Glutamatergic neuron (in vitro differentiated cells): ENCODE measurements at places on chromosomes 12 and 14. TPM values are rescaled to one million over a fixed set of nuclear protein-coding genes. Genes with fewer than 3 reads are reported as not detected.

DNA sequence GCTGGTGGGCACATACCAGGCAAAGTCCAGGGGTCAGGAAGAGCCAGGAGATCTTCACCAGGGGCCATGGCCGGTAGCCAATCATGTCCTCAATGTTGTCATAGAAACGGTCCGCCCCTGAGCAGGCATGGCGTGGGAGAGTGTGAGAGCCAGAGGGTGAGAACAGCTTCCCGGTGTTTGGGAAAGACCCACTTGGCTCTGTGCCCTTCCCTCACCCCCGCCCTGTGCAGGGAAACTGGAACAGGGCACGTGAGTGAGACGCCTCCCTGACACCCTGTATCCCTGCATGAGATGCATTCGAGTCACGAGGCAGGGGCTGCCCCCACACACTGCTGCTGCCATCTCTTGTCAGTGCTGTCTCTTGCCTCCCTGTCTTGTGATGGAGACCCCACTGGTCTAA is 20.7 kb downstream of the SLC6A12 start:
- no peak for DNase-seq
- H3K27ac ChIP-seq: no peak overlapping the region
- H3K27me3 ChIP-seq: peaks cover 18% of the 10 kb centered on the region
- H3K4me3 ChIP-seq: no peak overlapping the region
- H3K36me3 ChIP-seq: no peaks in the 10 kb centered on the region
- peaks cover 11% of the 10 kb centered on the region for H3K4me1 ChIP-seq

- H3K36me3 ChIP-seq: peaks cover 5% of the 10 kb centered on the region
- peaks cover 50% of the 10 kb centered on the region for H3K4me1 ChIP-seq
- no peak overlapping the region for H3K27ac ChIP-seq
- no peak overlapping the region for H3K4me3 ChIP-seq
Observed at GRCh38 chr12:3133405-3133783, 56.2 kb downstream of the TSPAN9 start.

DNA sequence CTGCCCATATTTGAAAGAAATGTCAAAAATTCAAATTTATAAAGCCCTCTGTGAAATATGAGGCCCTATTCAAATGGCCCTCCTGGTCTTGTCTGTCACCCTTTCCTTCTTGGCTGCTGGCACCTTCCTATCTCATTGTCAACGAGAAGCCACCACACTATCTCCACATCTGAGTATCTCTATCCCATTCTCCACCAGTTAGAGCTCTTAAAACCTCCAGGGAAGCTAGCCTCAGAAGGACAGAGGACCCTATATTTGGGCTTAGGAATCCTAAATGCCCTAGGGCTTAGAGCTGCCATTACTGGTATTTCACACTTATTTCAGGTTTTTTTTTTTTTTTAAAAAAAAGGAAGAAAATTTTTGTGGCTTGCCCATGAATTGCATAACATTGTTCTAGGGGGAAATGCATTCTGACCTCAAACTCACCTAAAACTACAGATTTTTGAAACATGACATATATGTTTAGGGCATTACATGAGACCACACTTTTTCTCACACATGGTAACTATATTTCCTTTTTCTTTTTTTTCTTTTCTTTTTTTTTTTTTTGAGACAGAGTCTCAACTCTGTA is 25.0 kb downstream of the SLC25A21 start:
- no peaks in the 10 kb centered on the region for H3K4me1 ChIP-seq
- H3K36me3 ChIP-seq: no peaks in the 10 kb centered on the region
- DNase-seq: no peak
- no peak overlapping the region for H3K4me3 ChIP-seq
- H3K27ac ChIP-seq: no peak overlapping the region
- H3K27me3 ChIP-seq: no peaks in the 10 kb centered on the region

- peaks cover 3% of the 10 kb centered on the region for H3K27me3 ChIP-seq
- H3K27ac ChIP-seq: no peak overlapping the region
- no peaks in the 10 kb centered on the region for H3K4me1 ChIP-seq
Observed at GRCh38 chr14:30287579-30288445, 271.1 kb upstream of the G2E3 start.

DNA sequence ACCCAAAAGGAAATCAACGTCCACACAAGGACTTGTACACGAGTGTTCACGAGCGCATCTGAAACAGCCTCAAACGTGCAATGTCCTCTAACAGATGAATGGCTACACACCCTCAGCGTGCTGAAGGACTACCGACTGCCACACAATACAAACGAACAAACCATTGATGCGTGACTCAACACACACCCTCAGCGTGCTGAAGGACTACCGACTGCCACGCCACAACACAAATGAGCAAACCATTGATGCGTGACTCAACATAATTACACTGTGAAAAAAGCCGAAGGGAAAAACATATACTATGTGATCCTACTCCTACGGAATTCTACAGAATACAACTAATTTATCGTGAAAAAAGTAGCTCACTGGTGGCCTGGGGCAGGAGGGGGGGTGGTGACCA is 25.1 kb upstream of the BTBD6 start:
- peaks cover 7% of the 10 kb centered on the region for H3K4me1 ChIP-seq
- peaks cover 7% of the 10 kb centered on the region for H3K27me3 ChIP-seq
- no peak overlapping the region for H3K4me3 ChIP-seq
- no peak for DNase-seq
- H3K27ac ChIP-seq: no peak overlapping the region
- H3K36me3 ChIP-seq: peaks cover 7% of the 10 kb centered on the region

SLC2A3 gene
- 291 TPM for total RNA-seq

GNB3 gene
- total RNA-seq: 45.7 TPM

GRCh38 chr12:25501549-25501948 is 51.5 kb downstream of the LMNTD1 start:
- H3K4me1 ChIP-seq: no peaks in the 10 kb centered on the region
- no peaks in the 10 kb centered on the region for H3K36me3 ChIP-seq
- no peak overlapping the region for H3K27ac ChIP-seq
- H3K4me3 ChIP-seq: no peak overlapping the region
- no peak for DNase-seq

GRCh38 chr14:40581264-40581663 is 1025.4 kb upstream of the LRFN5 start:
- H3K27ac ChIP-seq: no peak overlapping the region
- H3K36me3 ChIP-seq: no peaks in the 10 kb centered on the region
- DNase-seq: no peak
- no peak overlapping the region for H3K4me3 ChIP-seq
- H3K4me1 ChIP-seq: no peaks in the 10 kb centered on the region

DNA sequence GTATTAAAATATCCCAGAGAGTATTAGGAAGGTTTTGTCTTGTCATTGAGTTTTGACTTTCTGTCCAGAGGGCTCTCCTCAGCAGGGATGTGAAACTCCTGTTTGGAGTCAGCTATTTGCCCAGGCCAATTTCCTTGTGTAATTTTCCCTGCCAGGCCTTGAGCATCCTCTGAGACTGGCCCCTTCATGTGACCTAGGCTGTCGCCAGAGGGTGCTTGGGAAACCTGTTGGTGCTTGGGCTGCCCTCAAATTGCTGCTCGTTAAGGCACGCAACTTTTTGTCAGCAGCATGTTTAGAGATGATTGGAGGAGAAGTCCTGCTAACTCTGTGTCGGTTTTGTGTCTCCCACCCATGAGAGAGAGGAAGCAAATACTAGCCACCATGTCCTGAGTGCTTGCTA is 39.1 kb downstream of the IQSEC3 start:
- peaks cover 45% of the 10 kb centered on the region for H3K4me1 ChIP-seq
- H3K4me3 ChIP-seq: peak overlapping the region; percentile 52
- H3K36me3 ChIP-seq: peaks cover 4% of the 10 kb centered on the region

ZNF641 gene
- total RNA-seq: 21.7 TPM

- H3K4me1 ChIP-seq: peaks cover 21% of the 10 kb centered on the region
- DNase-seq: no peak
- H3K36me3 ChIP-seq: no peaks in the 10 kb centered on the region
- peaks cover 12% of the 10 kb centered on the region for H3K27me3 ChIP-seq
- no peak overlapping the region for H3K4me3 ChIP-seq
Observed at GRCh38 chr12:96073346-96074330, 38.3 kb upstream of the LTA4H start.

DNA sequence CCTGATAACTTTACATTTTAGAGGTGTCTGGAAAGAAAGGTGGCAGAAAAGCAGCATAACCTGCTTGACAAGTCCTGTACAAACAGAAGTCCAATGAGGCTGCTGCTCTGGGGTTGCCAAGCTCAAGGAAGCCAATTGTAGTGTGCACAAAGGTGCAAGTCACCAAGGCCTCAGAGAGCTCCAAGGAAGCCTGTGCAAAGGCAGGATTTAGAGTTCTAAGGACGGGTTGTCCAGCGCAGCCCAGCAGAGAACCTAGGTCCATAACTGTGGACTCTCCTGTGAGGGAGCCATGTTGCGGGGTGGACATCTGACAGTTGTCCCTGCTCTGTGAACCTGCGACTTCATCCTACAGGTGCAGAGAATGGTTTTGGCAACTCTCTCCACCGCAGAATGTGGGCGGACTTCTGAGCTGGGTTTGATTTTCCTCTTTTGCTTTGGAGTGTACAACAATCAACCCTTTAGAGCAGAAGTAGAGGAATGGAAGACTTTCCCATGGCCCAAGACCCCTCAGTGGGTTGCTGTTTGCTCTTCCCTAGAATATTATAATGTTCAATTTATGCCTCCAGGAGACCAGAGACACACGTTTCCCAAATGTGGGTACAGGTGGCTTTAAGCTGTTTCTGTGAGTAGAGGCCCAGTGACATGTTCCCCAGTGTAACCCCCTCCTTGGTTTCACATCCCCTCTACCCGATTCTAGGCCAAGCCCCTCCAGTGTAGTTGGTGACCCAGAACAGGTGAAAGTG is 81.0 kb downstream of the ETV6 start:
- H3K4me3 ChIP-seq: no peak overlapping the region
- no peaks in the 10 kb centered on the region for H3K36me3 ChIP-seq
- no peaks in the 10 kb centered on the region for H3K4me1 ChIP-seq
- no peak overlapping the region for H3K27ac ChIP-seq
- H3K27me3 ChIP-seq: no peaks in the 10 kb centered on the region
- DNase-seq: no peak

TMTC1 gene
- 1.4 TPM for total RNA-seq

DNA sequence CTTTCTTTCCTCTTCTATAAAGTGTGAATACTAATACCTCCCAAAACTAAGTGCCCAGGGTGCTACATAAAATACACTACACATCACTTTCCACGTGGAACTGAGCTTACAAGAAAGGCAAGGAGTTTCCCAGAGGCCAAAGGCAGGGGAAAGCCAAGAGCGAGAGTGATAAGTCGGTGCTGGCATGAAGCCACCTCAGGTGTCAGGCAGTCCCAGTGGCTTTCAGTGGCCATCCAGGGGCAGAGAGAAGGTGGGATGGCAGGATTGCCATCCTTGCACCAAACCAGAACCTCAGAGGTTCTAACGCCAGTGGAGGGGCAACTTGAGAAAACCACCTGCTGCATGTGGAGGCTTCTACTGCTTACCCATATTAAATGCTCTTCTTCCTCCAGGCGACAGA is 79.7 kb upstream of the DIO3 start:
- H3K27ac ChIP-seq: peak overlapping the region; percentile 94
- peaks cover 7% of the 10 kb centered on the region for H3K27me3 ChIP-seq
- no peak for DNase-seq
- peaks cover 25% of the 10 kb centered on the region for H3K4me1 ChIP-seq
- peaks cover 6% of the 10 kb centered on the region for H3K36me3 ChIP-seq

AKAP5 gene
- total RNA-seq: 0.15 TPM

PPP1R1A gene
- 47.6 TPM for total RNA-seq

DNA sequence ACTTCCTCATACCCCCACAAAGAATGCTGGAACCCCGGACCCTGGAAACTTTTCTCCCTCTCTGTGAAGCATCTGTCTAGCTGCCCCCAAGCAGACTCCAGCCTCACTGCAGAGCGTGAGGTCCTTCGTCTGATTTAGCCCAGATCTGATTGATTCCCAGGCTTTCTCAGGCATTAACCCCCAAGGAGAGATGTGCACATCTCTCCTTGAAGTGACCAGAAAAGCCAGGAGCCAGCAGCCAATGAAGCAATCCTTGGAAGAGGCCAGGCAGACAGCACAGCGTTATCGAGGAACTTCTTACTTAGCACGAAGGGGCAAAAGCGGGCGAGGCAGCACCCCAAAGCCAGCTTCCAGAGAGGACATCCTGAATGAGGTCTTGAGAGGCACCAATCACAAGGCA is 100.7 kb downstream of the ZFP36L1 start:
- no peaks in the 10 kb centered on the region for H3K4me1 ChIP-seq
- H3K36me3 ChIP-seq: peaks cover 4% of the 10 kb centered on the region
- H3K4me3 ChIP-seq: no peak overlapping the region

DNA sequence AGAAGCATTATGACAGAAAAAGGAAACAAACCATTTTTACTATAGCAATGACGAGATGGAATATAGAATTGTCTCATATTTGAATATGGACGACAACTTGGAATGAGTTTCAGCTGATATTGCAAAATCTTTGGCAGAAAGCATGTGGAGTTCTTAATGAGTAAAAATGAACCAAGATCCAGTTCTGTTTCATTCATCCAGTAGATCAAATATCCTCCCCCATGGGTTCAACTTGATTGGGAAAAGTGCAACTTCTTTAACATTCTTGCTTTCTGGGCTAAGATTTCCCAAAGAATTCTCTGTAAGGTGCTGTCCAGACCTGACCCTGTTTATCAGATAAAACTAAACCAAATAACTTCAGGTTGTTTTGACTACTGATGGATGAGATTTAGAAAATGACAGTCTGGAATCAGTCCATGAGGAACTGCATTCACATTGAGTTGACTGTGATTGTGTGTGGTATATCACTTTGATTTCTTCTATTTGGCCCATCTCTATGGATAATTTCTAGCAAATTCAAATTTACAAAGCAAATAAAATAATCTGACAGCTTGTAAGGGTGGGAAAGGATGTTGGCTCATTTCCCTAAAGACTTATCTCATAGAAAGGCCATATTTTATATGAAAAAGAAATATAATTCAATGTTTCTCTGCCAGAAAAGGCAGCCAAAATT is 267.4 kb downstream of the ADAMTS20 start:
- DNase-seq: no peak
- H3K27me3 ChIP-seq: no peaks in the 10 kb centered on the region
- no peaks in the 10 kb centered on the region for H3K36me3 ChIP-seq
- H3K4me1 ChIP-seq: no peaks in the 10 kb centered on the region
- no peak overlapping the region for H3K4me3 ChIP-seq

DHRS2 gene
- total RNA-seq: 0.42 TPM

FZD10 gene
- not detected for total RNA-seq

- H3K4me3 ChIP-seq: no peak overlapping the region
- no peak overlapping the region for H3K27ac ChIP-seq
- DNase-seq: no peak
- peaks cover 24% of the 10 kb centered on the region for H3K4me1 ChIP-seq
- H3K36me3 ChIP-seq: no peaks in the 10 kb centered on the region
Observed at GRCh38 chr14:61466249-61466904, 145.0 kb downstream of the PRKCH start.

DNA sequence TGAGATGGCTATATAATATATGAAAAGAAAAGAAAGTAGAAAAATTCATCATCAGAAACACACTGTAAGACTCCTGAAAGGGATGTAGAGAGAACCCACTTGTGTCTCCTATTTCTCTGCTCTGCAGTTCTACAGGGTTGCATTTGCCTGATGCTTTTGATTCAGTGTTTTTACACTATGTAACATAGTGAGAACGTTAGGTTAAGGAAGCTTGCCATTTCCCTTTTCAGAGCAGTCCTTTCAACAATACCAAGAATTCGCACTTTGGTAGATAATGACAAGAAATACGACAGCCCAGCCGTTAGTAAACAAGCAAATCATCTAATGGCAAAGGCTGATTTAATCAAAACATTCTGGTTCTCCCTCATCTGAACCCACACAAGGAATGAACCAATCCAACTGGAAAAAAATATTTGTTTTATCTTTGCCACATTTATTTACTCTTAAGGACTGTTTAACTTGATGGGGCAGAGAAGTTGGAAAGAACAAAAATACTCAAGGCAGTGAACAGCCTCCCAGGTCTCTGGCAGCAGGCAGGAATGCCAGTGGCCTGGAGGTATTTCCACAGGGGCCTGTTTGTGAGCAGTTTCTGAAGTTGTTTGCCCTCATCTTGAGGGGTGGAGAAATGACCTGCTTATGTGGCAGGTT is 30.8 kb upstream of the SOCS2 start:
- peaks cover 4% of the 10 kb centered on the region for H3K27me3 ChIP-seq
- no peak overlapping the region for H3K4me3 ChIP-seq
- no peak overlapping the region for H3K27ac ChIP-seq
